ENCODE measurements at places on chromosomes 2 and 18.

GRCh38 chr18:42644729-42645131 lies 470.8 kb downstream of the RIT2 start:
- no peak for DNase-seq

GRCh38 chr2:112541315-112542122 lies 746 bp upstream of the POLR1B start:
- no peak for DNase-seq

DNA sequence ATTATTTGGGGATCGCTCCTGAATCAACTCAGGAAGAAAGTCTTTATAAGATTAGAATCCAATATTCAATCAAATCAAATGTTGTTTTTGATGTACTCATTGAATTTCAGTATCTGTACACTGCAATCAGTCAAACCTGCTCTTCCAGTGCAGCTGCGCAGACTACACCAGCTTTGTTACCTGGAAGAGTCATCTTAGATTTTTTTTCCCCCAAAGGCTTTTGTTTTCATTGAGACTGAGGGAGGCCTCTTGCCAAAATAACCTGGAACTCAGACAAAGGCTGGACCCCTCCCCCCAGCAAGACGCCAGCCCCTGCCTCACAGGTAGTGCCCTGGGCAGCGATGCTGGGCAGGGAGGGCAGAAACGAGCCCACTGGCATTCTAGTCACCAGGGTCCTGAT lies 74.8 kb downstream of the ARHGEF4 start:
- DNase-seq: no peak

- DNase-seq: no peak
These were observed 208.9 kb downstream of the ZEB2 start for GRCh38 chr2:144310889-144311608.

DNA sequence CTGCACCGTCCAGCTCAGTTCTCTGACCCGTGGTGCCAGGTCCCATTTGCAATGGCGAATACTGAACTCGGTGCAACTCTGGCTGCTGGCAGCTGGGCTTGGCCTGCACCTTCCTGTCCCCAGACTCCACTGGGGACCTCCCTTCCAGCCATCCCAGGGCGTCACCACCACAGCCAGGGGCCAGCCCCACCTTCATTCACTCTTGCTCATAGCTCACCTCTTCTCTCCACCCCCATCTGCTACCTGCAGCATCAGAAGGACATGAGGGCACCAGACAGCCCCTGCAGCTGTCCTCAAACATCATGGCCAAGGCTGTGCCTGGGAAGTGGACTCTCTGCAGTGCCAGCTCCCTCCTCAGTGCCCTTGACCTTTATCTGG lies 16.2 kb upstream of the ALPI start:
- no peak for DNase-seq

GRCh38 chr2:8134473-8134932 lies 547.4 kb upstream of the ID2 start:
- DNase-seq: no peak

GRCh38 chr2:85439025-85439472 lies 20.5 kb downstream of the SH2D6 start:
- no peak for DNase-seq

- no peak for DNase-seq
These were observed 1288.7 kb downstream of the LRP1B start for GRCh38 chr2:140842110-140842509.

GRCh38 chr2:26550276-26551015 lies 72.5 kb upstream of the OTOF start:
- no peak for DNase-seq

GRCh38 chr2:37326285-37326684 lies 1.7 kb upstream of the PRKD3 start:
- no peak for DNase-seq

DNA sequence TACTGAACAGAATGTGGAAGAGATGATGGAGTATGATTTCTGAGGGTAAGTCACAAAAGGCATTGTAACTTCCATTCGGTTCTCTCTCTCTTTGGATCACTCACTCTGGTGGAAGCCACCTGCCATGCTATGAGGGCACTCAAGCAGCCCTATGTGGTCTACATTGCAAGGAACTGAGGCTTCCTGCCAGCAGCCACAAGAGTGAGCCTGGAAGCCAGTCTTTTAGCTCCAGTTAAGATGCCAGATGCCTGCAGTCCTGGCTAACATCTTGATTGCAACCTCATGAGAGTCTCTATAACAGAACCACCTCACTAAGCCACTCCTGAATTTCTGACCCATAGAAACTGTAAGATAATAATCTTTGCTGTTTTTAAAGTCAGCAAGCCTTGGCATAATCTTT lies 935.7 kb downstream of the LRP1B start:
- no peak for DNase-seq

DNA sequence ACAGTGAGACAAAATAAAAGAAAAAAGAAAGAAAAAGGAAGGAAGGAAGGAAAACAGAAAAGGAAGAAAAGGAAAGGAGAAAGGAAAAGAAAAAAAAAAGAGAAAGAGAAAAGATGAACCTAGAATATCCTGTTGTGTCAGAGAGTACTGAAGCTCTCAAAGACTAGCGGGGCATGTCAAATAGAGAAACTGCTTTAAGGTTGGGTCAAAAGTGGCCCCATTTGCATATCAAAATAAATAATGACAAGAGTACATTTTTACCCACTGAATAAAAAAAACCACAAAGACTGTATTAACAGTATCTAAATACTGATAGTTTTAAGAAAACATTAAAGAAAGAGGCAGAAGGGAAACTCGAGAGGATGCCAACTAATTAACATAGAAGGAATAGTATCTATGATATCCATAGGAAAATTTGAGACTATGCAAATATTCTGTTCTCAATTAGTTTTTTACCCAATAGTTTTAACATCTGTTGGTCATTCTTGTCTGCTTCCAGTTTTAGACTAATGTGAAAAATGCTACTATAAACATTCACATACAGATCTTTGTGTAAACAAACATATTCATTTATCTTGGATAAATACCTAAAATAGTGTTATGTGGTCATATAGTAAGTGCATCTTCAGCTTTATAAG lies 53.2 kb downstream of the SFXN5 start:
- no peak for DNase-seq

GRCh38 chr2:205463466-205464025 lies 218.8 kb upstream of the NRP2 start:
- DNase-seq: no peak

- DNase-seq: no peak
These were observed 541.5 kb downstream of the LRP1B start for GRCh38 chr2:141589314-141589713.

DNA sequence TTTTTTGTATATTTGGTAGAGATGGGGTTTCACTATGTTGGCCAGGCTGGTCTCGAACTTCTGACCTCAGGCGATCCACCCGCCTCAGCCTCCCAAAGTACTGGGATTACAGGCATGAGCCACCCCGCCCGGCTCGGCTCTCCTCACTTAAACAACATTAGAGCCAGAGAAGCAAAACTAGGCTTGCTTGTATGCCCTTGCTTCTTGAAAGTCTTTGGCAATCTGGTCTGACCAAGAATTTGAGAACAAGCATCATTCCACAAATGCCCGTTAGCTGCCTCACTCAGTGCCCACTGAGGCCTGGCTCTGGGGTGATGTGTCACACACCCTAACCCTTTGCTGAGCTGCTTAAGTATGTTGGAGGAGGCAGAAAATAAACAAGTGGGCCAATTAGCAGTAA lies 33.5 kb downstream of the SOWAHC start:
- peak; percentile 73 for DNase-seq

DNA sequence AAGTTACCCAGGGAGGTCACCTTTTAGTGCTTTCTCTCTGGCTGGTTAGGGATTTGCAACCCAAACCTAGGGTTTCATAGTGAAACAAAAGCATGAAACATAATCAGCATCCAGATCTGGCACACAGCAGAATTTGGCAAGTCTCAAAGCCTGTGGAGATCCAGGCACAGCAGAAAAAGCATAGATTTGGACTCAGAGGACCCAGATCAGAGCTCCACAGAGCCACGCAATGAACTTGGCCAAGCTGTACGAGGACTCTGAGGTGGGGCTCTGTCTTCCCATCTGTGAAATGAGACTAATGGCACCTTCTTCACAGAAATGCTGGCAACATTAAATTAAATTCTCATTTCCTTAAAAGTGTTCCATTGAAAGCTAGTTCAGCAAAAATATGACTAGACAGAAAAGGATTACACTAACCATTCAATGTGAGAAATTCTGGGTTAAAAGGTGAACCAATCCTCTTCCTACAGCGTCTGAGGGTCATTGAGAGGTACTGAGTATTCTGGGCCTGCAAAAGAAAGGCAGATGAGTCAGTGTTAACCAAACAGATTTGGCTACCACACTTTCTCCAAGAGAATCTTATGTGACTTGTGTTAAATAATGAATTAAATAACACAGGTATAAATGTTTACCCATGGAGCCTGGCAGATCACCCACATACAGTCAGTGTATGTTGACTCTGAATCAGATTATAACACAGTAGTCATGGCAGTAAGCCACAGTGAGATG lies 266.3 kb downstream of the MREG start:
- no peak for DNase-seq

GRCh38 chr2:237154884-237155851 lies 69.5 kb downstream of the COPS8 start:
- no peak for DNase-seq

GRCh38 chr18:59760212-59760611 lies 63.0 kb upstream of the CCBE1 start:
- DNase-seq: no peak

GRCh38 chr18:58139459-58140386 lies 95.7 kb downstream of the NEDD4L start:
- no peak for DNase-seq

- DNase-seq: no peak
These were observed 206.1 kb downstream of the TWIST2 start for GRCh38 chr2:239053801-239054503.

DNA sequence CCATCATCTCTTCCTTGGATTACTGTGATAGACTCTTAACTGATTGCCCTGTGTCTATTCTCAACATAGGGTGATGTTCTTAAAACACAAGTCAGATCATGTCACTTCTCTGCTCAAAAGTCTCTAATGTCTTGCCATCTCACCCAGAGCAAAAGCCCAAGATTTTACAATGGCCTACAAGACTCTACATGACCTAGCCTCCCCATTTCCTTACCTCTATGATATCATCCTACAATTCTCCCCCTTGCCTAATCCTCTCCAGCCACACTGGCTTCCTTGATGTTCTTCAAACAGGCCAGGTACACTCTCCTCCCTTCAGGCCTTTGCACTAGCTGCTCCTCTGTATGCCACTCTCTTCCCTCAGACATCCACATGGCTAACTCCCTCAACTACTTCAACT lies 55.1 kb downstream of the ROCK1 start:
- no peak for DNase-seq

GRCh38 chr2:162153608-162154224 lies 1.7 kb upstream of the GCG start:
- DNase-seq: no peak

- no peak for DNase-seq
These were observed 6.6 kb downstream of the GTF3C3 start for GRCh38 chr2:196792865-196793264.

- no peak for DNase-seq
These were observed 33.8 kb downstream of the UBXN4 start for GRCh38 chr2:135775420-135775819.

DNA sequence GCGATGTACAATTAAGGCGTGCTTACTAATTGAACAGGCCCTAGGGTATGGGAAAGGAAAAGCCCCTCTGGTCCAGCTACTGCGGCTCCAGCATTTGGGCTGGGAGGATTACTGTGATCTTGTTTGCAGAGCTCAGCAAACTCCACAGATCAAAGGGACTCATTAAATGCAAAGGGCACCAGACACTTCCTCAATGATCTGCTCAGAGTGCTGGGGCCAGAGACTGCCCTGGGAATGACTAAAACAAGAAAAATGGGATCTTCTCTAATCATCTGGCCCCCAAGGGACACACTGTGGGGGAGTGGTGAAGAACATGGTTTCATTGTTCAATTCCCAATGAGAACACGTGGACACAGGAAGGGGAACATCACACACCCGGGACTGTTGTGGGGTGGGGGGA lies 85.0 kb downstream of the MARCHF4 start:
- DNase-seq: no peak

DNA sequence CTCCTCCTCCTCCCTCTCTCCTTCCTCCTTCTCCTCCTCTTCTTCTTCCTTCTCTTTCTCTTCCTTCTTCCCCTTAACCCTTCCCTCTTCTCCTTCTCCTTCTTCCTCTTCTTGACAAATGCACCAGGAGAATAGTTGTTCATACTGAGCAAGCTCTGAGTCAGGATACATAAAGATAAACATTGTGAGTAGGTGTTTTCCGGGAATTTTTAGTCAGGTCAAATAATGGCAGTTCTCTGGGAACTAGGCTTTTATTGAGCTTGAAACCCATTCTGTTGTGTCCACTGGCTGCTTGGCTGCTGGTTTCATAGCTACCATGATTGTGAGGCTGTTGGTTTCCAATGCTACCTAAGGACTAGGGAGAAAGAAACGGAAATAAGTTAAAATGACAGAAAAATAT lies 1144.7 kb upstream of the DDX18 start:
- no peak for DNase-seq

- DNase-seq: no peak
These were observed 290.2 kb downstream of the SOX11 start for GRCh38 chr2:5982193-5982902.

- DNase-seq: no peak
These were observed 524.2 kb downstream of the TRIB2 start for GRCh38 chr2:13240789-13241487.

- no peak for DNase-seq
These were observed 81.4 kb upstream of the GATA6 start for GRCh38 chr18:22088029-22088428.

GRCh38 chr2:143162123-143162837 lies 33.1 kb downstream of the ARHGAP15 start:
- DNase-seq: no peak

DNA sequence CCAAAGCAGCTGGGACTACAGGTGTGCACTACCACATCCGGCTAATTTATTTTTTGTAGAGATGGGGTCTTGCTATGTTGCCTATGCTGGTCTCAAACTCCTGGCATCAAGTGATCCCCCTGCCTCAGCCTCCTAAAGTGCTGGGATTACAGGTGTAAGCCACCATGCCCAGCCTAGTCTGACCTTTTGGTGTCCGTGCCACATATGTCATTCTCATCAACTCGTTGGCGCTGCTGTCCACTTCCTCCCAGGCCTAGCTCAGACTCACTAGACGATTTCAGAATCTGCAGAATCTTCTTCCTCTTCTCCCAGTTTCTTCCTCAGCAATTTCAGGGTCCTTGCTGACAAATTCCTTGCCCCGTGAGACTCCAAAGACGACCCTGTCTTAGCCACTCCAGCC lies 39.8 kb upstream of the DNMT3A start:
- DNase-seq: no peak
